ENCODE measurements at places on chromosomes 3 and 15.

GRCh38 chr3:132017137-132017536 lies 17.7 kb downstream of the CPNE4 start:
- no peak for DNase-seq

DNA sequence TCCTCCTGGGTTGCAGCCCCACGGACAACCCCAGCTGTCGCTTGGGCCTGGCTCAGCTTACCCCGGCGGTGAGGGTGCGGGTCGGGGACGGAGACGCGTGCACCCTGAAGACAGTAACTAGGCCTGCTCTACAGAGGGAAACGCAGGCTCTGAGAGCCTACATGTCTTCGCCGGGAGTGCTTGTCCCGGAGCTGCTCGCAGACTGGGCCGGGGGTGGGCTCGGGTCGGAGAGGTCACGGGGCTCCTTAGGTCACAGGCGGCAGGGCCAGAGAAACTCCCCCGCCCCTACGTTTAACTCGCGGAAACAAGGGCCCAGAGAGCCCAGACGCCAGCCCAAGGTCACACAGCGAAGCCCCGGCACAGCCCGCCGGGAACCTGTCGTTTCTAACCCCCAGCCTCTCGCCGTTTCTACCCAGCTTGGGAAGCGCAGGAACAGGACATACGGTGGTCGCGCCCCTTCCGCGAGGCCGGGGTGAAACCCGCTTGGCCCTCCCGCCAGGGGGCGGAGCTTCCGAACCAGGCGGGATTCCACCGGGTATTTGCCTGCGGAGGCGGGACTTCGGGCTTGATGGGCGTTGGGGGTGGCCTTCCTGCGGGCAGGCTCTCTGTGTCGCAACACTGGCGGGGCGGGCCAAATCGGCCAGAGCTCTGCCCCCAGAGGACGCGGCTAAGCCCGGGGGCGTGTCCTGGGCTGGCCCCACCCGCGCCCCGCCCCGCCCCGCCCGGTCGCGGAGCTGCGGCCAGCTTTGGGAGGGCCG lies at the start of gene HDAC11:
Gene HDAC11 (plus strand): TSS at position 725 of the 758 bp plus-strand sequence. CDS start 42 bp downstream, outside the sequence.
- peak; percentile 98 for DNase-seq

- DNase-seq, result no peak
Measured at GRCh38 chr3:26196781-26197180, 406.9 kb downstream of the OXSM start.

DNA sequence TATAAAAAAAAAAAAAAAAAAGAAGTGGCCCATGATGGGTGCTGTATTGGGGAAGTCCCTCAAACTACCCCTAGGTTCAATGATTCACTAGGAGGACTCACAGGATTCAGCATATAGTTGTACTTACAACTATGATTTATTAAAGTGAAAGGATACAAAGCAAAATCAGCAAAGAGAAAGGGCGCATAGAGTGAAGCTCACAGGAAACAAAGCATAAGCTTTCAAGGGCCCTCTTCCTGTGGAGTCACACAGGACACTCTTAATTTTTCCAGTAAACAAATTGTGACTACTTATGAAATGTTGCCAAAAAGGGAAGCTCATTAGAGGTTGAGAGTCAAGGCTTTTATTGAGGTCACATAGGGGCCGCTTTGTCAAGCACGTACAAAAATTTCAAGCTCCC lies 153.7 kb upstream of the GAP43 start:
- no peak for DNase-seq

- no peak for DNase-seq
Measured at GRCh38 chr15:56973463-56973862, 55.0 kb downstream of the TCF12 start.

GRCh38 chr15:99424978-99425656 lies 140.7 kb upstream of the MEF2A start:
- DNase-seq, result no peak

DNA sequence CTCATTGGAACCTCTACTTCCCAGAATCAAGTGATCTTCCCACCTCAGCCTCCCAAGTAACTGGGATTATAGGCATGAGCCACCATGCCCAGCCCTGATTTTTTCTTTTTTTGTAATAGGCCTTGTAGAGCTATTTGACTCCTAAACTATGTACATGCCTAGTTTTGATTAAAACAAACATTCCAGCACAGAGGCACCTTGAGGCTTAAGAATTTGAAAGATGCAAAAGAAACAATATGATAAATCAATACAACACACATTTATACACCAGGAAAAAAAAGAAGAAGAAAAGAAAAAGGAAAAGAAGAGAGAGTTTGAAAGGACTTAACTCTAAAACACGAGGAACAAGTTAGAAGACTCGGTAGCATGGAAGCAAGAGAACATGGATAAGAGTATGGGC lies 13.9 kb upstream of the FRMD5 start:
- no peak for DNase-seq

- no peak for DNase-seq
Measured at GRCh38 chr3:8838234-8838633, 68.8 kb upstream of the OXTR start.

DNA sequence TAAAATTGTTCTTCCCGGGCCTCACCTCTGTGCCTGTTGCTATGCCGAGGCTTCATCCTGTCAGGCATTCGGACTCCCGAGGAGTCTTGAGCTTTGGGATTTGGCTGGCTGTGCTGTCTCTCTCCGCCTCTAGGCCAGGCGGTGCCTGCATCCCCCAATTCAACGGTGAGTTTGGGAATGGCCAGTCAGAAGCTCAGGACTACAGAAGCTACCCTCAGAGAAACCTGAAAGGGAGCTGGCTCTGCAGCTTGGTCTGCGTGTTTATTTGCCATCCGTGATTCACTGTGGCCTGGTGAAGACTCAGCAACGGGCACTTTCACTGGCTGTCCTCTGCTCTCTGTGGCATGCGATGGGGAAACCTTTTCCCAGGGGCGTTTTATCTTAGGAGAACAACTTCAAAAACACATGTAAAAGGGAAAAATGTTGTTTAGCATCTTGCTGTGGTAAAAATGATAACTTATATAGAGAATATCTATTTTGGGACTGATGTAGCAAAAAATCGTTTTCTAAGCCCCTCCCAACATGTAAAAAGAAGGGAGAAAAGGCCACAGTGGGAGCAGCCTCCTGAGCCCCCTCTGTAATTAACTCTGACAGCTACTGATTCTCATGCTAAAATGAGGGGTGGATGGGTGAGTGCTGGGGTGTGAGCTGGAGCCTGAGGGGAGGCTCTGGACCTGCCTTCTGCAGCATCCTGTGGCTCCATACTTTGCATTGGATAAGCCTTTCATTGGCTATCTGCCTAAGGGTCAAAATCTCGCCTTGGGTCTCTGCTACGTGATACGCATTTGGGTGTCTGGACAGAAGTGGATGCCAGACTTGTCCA lies 103.4 kb upstream of the KLHL25 start:
- no peak for DNase-seq
